ENCODE measurements at places on chromosomes 1 and 21.

DNA sequence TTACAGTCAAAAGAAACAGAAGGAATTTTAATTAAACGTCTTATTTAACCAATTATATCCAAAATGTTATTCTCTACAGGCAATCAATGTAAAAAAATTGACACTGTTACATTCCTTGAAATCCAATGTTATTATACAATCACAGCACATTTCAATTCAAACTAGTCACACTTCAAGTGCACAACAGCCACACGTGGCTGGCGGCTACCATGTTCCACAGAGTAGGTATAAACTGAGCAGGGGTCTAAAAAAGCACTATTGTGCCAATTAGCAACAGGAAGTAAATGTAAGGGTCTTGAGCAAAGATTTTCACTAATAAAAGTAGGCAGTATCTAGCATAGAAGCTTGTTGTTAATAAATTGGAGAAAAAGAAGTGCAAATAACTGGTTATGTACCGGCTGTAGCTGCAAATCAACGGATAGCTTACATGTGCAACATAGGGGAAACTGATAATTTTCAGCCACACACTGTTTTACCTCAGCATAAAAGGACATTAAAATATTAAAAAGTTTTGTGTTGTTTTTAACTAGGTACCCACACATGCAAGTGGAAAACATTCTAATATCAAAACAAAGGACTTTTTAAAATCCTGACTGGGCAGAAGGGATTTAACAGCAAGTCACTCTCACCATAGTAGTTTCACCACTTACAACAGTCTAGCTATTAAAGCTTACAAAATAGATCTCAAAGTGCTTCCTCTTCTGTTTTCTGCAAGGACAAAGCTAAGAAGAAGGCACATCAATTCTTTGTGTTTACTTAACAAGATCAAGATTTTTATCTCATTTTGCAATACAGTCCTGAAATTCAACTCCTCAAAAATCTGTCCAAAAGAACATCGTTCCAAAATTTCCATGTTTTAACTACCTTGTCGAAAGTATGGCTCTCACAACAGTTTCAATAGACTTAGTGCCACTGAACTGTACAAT, 2.5 kb downstream of the CSDE1 start:
- DNase-seq, result no peak

- no peak for DNase-seq
Measured at GRCh38 chr1:183039330-183039729, 16.1 kb downstream of the LAMC1 start.

GRCh38 chr1:171424494-171424893, 60.8 kb upstream of the PRRC2C start:
- no peak for DNase-seq

- DNase-seq, result no peak
Measured at GRCh38 chr1:63189677-63190076, 132.7 kb upstream of the FOXD3 start.

DNA sequence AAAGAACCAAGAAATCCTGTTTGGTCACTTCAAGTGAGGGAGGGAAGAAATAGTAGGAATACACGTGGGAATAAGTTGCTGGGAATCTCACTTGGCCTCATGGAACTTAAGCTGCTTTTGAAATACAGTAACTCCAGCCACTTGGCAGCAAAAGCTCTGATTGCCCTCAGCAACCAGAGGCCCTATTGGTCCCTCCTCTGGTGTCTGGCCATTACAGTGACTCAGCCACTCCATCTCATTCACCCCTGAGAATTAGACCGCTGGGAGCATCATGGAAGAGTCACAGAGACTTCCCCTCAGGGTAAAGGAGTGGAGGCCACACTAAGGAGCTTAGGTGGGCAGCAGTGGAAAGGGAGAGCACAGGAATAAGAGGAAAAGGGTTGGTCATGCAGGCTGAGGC, 99.6 kb downstream of the ELAVL4 start:
- no peak for DNase-seq

DNA sequence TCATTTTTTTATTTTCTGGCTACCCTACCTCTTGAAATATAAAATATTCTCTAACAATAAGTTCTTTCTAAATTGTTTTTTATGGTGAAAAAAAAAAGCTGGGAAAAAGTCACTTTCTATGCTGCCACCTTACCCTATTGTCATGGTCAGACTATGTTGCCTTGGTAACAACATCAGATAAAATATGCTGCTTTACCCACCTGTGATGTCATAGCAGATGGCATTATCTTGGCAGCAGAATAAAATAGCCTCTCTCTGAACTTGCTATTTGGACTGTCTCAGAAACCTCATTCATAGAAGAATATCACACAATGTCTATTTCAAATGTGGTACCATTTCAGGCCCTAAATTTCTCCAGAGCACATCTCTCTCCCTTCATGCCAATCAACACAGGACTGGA, 69.6 kb upstream of the SGIP1 start:
- DNase-seq, result no peak

DNA sequence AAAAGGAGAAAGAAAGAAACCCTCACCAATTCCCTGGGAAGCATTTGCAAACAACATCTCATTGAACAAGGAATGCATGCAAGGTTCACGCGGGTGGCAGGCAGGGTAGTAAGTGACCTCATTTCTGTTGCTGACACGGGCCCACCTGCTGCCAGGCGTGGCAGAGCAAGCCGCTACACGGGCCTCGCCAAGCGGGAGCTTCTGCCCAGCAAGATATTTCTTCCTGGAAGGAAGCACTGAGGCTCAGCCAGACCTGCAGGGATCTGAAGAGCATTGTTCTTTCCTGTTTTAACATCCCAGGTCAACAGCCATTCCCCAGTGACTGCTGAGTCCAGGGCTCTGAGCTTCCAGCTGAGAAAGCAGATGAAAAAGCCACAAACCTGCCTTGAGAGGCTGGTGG, 91.9 kb upstream of the IGSF21 start:
- no peak for DNase-seq

DNA sequence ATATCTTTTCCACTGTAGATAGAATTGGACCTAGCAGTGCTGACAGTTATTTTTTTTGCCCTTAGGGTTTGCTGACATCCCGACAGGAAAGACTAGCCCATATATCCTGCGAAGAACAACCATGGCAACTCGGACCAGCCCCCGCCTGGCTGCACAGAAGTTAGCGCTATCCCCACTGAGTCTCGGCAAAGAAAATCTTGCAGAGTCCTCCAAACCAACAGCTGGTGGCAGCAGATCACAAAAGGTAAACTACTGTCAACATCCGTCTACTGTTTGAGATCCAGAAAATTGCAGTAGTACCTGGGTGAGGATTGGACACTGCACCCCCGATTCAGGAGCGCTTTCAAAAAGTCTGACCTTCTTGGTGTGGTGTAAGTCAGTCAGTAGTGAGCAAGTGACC, 55.8 kb downstream of the CENPF start:
- DNase-seq, result no peak

- DNase-seq, result peak; percentile 23
Measured at GRCh38 chr1:1630965-1631781, 800 bp upstream of the MMP23B start.

- peak; percentile 6 for DNase-seq
Measured at GRCh38 chr1:30191154-30191702, 532.2 kb downstream of the MATN1 start.

DNA sequence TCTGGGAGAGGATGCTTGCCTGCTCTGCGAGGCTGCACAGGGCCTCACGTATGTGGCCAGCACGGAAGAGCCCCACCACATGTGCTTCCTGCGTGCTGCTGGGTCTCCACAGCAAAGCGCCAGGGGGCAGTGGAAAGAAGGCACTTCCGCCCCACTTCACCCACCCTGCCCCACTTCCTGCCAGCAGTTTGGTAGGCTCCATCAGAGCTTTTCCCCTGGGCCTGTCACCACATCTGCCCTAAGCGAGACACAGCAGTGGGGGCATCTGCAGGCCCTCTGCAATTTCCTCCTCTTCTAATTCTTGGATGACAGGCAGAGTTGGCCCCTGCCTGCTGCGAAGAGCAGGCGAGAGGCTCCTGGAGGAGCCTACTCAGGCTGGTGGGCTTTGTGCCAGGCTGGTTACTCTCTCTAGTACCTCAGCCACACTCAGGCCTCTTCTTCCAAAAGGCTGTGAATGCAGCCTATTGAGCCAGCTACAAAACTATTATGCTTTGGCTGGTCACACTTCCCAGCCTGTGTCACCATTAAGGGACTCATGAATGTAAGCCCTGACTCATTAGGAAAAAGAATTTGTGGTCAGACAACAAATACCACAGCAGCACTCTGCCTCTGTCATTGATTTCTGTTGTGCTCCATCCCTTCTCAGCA, 25.0 kb downstream of the CD244 start:
- no peak for DNase-seq
